Body of pancreas (tissue), 4 donors: ENCODE measurements at places on chromosomes 4 and X. TPM values are rescaled to one million over a fixed set of nuclear protein-coding genes. Genes with fewer than 3 reads are reported as not detected.

EOLA2 gene
- 13.2 TPM for total RNA-seq

GRCh38 chrX:150450519-150451177 is 87.5 kb downstream of the MAMLD1 start:
- no peak for DNase-seq

MND1 gene
- 1.0 TPM for total RNA-seq

- no peak for DNase-seq
Observed at GRCh38 chrX:44675362-44676024, 132.8 kb upstream of the FUNDC1 start.

ODAPH gene
- not detected for total RNA-seq

GRCh38 chr4:124883632-124884031 is 171.1 kb upstream of the ANKRD50 start:
- DNase-seq: no peak

DNA sequence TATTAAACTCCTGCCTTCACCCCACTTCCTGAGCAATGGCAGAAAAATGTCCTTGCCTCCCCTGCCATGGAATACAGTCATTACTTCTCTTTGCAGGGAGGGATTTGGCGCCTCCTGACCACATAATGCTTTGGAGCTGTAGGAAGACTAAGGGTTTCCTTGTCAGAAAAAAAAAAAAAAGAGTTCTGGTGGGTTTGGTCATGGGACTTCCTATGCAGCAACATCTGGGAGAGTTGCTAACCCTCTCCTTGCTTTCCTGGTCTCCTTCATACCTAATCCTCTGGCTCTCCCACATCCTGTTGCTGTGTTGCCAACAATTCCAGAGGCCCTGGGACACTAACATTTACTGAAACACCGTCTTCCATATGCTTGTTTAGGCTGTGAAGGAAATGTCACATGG is 75.1 kb upstream of the MBNL3 start:
- DNase-seq: no peak

DNA sequence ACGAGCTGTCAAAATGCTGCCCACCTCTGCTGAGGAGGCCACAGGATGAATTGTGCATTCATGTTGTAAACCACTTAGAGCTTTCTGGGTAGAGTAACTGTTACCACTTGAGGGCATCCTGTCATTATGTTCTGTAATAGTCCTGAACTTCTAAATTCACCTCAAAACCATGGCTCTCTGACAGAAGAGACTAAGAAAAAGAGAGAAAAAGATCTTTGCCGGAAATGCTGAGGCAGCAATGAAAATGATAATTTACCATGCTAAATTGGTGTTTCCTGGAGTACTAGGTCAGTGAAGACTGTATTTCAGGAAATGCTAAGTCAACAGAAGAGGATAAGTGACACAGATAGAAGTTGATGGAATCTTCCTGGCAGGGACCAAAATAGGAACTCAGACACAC is 942.3 kb upstream of the SLIT2 start:
- DNase-seq: no peak

FAM90A26 gene
- not detected for total RNA-seq

DNA sequence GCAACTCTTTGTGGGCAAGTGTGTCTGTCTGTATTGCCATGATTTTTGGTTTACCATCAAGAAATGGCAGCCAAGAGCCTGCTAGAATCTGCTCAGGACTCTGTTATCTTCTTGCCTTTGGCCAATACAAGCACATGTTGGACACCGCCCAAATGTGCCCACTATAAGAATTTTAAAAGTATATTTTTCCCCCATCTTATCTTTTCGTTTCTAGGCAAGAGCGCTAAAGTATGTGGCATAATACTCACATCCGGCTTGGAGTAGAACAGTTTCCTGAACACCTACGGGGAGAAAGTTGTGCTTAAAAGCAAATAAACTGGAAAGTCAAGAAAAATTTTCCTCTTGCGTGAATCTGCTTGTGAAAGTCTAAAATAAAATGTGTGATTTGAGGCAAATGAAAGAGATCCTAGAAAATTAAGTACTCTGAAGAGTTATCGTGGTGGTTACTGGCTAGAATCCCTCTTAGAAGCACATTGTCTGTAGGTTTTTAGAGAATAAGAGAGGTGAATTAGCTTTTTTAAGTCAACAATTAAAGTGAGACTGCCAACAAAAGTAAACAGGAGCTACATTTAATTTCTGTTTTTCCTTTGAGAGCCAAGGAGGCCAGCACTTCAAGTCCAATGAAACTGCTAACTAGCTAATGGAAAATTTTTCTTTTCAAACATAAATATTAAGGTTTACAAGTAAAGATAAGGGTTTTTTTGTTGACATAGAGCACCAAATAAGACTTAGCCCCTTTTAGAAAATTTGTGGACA is 220.2 kb downstream of the SOWAHB start:
- no peak for DNase-seq
